T-helper 2 cell treated with Interferon-gamma antibody and Interleukin-4, amounts not matched to agents 5 μg/mL and 100 μg/mL, for 36 hours (primary cell): ENCODE measurements at places on chromosomes 2 and 18.

- DNase-seq, result peak; percentile 59
Observed at GRCh38 chr2:96359866-96360265, 24.3 kb downstream of the NCAPH start.

- DNase-seq, result no peak
Observed at GRCh38 chr2:162164802-162165201, 12.8 kb upstream of the GCG start.

GRCh38 chr2:214543386-214543955, 132.6 kb downstream of the VWC2L start:
- no peak for DNase-seq

DNA sequence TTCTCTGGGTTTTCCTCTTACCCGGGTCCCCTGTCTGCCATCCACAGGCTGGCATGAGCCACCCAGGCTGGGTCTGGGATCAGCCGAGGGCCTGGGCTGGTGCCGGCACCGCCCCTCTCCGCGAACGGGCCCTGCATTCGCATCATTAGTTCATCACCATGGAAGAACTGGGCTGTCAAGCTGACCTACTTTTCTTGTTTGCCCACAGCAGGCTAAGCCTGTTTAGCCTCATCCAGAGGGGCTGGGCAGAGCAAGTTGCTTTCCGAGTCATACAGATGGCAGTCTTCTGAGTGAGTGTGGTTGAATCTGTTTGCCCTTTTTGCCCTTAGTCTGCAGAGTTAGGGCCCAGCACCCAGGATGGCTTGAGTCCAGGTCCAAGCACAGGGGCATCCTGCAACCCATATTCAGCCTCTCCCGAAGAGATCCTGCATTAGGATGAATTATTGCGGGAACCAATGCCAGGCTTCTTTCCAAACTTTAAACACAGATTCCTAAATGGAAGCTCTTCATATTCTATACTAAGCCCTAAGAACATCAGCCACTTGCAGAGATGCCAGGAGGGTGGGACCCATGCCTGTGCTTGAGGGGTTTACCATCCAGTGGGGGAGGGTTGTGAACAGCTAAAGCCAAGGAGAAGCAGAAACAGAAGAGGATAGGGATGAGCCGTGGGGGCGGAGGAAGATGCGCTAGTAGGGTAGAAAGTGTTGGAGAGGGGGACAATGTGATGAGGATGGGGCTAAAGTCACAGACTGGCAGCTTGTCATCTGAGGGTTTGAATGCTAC, 68.0 kb downstream of the NPAS2 start:
- no peak for DNase-seq
